ENCODE measurements at places on chromosomes 7 and 10.

- no peak for DNase-seq
Measured at GRCh38 chr10:12605580-12606405, 256.4 kb downstream of the CAMK1D start.

DNA sequence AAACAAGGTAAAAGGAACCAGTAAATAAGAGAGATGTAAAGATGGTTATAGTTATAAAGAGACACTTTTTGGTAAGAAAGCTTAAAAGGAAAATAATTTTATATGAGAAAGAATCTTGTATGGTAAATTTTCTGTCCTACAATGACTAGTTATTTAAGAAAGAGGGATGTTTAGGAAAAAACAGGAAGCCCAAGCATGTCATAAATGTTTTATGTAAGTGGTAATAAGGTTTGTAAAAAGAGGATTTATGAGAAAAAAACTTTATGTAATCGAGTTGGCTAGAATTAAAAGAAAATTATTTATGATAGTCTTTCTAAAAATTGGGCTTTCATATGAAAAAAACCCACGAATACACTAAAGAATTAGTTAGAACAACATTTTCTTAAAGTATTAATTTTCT lies 34.2 kb upstream of the CREB3L2 start:
- DNase-seq, result no peak

- DNase-seq, result no peak
Measured at GRCh38 chr10:20686015-20686635, 211.0 kb downstream of the NEBL start.

DNA sequence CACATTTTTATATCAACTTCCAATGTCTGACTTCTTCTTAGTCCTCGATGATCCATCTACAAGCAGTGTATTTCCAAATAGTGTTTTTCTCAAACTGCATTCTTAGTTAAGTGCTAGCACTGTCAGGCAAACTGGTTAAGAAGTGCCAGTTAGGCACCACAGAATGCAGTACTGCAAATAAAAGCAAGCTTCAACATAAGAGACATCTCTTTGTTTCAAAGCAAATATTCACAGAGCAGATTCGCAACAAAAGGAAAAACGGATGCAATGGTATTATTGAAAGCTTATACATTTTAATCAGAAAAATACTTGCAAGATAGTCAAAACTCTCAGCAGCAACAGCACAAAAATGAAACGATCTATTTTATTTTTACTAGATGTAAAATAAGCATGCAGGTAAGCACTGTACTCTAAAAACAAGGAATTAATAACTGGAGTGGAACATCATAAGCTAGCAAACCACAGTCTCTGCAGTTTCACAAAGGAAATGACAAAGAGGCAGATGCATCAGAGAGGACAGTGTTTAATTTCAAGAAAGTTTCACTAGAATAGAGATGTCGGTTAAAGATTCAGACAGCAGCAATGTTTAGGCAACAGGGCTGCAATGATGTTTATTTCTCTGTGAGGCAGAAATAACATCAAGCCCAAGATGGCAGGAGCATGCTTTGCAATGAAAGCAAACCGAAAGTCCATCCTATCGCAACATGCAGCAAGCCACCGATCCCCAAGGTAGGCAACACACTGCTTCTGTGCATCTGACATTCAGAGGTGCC lies 82.0 kb downstream of the FGFR2 start:
- no peak for DNase-seq

- DNase-seq, result no peak
Measured at GRCh38 chr10:132521466-132522102, 16.0 kb upstream of the INPP5A start.

DNA sequence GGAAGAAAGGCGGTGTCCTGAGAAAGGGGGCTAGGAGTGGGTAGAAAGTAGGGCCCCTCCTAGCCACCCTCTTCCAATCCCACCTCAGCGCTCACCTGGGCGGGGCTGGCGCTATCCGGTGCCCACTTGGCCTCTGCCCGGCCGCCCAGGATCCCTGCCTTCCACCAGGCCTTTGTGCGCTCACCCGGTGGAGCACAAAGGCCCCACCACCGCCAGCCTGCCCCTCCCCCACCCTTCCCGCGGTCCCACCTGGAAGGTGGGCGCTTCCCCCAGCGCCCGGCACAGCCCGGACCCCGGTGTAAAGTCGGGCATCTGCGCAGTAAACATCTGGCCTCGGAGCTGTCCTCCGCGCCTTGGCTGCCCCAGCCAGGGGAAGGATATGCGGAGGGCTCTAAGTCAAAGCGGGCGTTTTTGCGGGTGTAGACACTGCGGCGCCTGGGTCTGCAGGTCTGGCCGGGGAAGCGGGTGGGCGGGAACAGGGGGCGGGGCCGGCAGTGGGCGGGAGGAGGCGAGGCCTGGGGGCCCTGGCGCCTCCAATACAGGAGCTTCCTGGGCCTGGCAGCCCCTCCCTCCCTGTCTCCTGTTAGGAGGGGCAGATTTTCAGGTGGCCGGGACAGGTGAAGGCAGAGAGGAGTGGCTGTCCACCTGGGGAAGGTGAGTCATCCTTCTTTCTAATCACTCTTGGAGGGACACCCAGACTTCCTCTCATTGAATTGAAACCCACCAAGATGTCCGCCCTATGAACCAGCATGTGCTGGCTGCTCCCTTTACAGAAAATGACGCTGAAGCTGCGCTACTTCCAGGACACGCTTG lies 49.3 kb downstream of the PNLIPRP2 start:
- DNase-seq, result no peak

DNA sequence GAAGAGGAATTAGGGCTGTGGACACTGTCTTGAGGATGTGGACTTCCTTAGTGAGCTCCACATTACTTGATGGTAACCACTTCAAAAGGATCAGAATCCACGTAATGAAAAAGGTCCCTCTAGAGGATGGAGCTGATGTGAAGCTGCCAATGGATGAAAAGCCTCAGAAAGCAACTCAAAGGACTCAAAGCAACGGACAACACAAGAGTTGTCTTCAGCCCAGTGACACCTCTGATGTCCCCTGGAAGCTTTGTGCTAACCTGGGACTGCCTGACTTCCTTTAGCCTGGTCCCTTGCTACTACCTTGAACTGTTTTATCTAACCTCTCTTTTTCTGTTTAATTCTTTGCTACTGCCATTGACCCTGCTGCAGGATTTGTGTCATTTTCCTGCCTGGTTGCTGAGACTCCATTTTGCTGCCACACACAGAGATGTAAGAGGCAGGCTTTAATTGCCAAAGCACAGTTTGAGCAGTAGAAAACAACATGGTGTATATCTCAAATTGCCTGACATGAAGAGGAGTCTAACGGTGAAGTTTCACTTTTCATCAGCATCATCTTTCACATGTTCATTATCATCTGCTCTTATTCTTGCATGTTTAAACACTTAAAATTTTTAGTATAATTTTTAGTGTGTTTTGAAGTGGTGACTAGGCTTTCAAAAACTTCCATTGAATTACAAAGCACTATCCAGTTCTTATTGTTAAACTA lies 11.1 kb upstream of the SGCE start:
- no peak for DNase-seq

DNA sequence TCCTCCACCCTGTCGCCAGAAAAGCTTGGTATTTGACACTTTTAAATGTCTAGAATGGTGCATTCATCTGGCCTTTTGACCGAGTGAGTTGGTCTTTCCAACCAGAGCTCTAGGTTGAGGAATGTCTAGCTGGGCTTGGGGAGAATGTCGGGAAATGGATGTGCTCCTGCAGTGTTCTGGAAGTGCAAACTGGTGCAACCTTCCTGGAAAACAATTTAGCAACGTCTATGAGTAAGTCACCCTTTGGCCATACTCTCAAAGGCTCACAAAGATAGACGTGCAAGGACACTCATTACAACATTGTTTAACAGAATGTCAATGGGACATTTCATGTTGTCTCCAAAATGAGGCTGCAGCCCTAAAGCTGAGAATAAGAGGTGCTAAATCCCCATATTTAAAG lies 12.2 kb upstream of the NMT2 start:
- DNase-seq, result no peak

GRCh38 chr10:124251317-124252065 lies 158.1 kb upstream of the CHST15 start:
- DNase-seq, result no peak

GRCh38 chr7:31761646-31762045 lies 74.6 kb downstream of the PPP1R17 start:
- DNase-seq, result no peak

DNA sequence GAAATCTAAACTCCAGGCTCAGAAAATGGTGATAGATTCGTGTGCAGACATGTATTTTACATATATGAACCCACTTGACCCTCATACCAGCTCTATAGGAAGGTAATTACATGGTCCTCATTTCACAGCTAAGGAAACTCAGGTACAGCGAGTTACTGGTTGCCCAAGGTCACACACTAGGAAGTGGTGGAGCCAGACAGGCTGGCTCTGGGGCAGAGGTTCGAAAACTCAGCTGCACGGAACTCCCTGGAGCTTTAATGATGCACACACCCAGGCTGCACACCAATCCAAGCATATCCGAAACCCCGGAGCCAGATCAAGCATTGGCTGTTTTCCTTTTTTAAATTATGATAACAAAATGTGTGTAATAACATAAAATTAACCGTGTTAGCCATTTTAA lies 172.4 kb downstream of the COBL start:
- no peak for DNase-seq

DNA sequence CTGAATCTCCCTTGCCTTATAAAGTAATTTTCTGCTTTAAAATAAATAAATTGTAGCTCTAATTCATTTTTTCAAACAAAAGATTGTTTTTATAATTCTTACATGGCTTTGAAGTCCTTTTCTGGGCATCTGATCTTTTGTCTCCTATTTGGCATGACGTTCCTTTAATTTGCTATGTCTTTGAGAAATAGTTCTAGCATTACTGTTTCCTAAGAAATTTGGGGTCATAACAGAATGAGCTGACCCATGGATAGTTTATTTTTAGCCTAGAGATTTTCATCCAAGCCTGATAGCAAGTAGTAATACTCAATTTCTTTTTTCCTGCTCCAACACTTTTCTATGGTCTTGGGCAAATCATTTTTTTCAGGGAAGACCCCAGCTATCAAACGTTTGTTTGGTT lies 31.4 kb downstream of the CCDC71L start:
- no peak for DNase-seq

- no peak for DNase-seq
Measured at GRCh38 chr7:34497153-34497777, 160.8 kb upstream of the NPSR1 start.

DNA sequence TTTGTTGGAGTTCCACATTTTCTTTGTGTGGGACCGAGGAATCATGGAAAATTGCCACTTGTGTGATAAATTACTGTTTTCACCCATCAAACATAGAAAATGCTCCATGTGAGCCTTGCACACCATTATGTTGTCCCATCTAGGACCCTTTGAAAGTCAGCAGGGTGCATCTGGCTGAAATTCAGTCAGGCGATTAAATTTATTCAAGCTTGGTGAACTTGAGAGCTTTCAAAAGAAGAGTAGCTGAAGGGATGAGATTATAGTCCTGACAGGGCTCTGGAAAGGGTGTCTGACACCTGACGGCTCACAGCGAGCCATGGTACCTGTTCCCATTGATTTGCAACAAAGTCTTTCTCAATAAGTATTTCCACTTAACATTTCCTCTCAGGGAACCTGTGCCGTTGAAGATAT lies 399.7 kb upstream of the ETV1 start:
- DNase-seq, result no peak

DNA sequence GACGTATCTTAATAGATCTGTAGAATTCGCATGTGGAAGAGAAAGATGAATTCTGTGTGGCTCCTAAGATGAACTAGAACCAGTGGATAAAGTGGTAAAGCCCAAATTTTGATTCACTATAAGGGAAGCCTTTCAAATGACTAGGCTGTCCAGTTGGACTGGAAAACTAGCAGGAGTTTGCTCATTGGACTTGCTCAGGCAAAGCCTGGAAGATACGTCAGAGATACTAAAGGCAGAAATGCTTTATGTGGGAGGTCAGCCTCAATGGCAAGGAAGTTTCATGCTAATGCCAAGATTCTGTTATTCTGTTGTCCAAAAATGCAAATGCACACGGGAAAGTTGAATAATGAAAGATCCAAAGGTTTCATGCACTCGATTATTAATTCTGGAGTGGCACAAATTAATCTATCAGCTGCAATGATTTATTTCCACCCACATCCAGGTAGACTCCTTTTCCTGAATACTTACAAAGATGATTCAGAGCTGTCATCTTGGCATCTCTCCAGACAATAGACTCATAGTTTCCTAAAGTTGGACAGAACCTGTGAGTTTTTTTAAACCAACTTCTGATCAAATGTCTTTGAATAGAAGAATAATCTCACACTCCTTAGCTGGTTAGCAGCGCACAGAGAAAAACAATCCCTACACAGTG lies 20.5 kb upstream of the PPP1R3C start:
- DNase-seq, result no peak

DNA sequence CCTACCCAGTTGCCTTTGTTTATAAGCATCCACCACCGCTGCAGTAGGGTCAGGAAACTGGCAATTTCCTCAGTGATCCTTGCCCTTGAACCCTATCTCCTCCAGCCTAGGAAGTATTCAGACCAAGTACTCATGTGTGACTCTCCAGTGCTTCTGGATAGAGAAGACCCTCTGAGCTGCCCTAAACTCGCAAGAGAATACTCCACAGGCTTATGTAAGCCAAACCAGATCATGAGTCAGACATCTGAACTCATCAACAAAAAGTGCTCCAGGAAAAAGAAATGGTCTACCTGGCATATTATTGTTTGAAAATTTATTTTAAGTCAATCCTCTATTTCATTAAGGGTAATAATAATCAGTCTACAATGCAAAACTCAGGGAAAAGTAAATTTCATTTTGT lies 101.3 kb downstream of the KAT6B start:
- DNase-seq, result no peak

GRCh38 chr10:125419831-125420230 lies 259.5 kb upstream of the CTBP2 start:
- DNase-seq, result no peak

GRCh38 chr7:139871331-139871730 lies 42.3 kb downstream of the TBXAS1 start:
- no peak for DNase-seq

GRCh38 chr7:130210181-130210935 lies 2.7 kb downstream of the SSMEM1 start:
- DNase-seq, result no peak

GRCh38 chr10:103353281-103353680 lies 2.3 kb upstream of the PCGF6 start:
- DNase-seq, result no peak

DNA sequence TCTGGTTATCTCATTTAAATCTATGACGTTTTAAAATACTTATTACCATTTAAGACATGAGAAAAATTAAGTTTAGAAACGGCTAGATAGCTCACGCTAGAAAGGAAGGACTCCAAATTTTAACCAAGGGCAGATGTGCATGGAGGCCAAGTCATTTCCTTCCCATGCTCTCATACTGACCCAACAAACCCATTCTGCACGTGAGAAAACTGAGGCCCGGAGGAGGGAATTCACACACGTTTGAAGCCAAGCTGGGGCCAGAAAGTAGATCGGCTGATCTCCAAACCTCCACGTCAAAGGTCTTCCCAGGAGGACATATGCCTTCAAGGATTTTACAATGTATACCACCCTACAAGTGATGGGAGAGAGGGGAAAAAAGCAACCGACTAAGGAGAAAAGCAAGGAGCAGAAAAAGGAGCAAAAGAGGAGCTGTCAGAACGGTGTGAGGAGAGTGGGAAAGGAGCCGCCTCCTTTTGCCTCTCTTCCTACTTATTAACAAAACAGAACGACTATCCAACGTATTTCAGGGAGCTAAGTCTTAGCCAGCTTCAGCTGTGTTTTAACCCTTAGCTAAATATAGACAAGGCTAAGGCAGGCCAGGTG lies 645 bp upstream of the SIRT1 start:
- DNase-seq, result no peak

- DNase-seq, result no peak
Measured at GRCh38 chr7:76108540-76109233, 60.8 kb downstream of the MDH2 start.

- DNase-seq, result no peak
Measured at GRCh38 chr7:77391230-77391629, 24.9 kb downstream of the GSAP start.

GRCh38 chr10:102429468-102429867 lies 2.9 kb downstream of the CUEDC2 start:
- no peak for DNase-seq

Measured in T-helper 22 cell (primary cell).